Activated T-helper 9 cell treated with anti-CD3 and anti-CD28 coated beads, Interleukin-2, amount 50 U/mL, for 16 hours (primary cell): ENCODE measurements at places on chromosomes 16 and 17.

DNA sequence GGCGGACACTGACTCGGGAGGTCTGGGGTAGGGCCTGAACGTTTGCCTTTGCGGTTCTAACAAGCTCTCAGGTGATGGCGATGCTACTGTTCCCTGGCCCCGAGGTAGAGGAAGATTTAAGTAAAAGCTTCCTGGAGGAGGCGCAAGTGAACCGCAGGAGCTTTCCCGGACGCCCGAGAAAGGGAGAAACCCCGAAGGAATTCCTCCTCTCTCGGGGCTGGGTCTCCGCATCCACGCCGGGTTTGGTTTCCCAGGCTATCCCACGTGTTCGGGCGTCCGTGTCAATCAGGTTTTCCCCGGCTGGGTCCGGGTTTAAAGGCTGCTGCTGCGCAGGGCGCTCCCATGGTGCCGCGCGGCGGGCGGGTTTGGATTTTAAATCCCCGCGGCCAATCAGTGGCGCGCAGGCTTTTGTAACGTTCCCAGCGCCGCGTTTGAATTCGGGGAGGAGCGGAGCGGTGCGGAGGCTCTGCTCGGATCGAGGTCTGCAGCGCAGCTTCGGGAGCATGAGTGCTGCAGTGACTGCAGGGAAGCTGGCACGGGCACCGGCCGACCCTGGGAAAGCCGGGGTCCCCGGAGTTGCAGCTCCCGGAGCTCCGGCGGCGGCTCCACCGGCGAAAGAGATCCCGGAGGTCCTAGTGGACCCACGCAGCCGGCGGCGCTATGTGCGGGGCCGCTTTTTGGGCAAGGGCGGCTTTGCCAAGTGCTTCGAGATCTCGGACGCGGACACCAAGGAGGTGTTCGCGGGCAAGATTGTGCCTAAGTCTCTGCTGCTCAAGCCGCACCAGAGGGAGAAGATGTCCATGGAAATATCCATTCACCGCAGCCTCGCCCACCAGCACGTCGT lies at the start of gene PLK1:
TSS of gene PLK1 (plus strand) at position 460 of the 844 bp plus-strand sequence. CDS start at position 504, 44 bp downstream.
- peak; percentile 53 for DNase-seq

GRCh38 chr17:32899236-32900013 lies 22.5 kb upstream of the MYO1D start:
- DNase-seq = no peak

- no peak for DNase-seq
Observed at GRCh38 chr17:76700617-76701470, 9.9 kb downstream of the MXRA7 start.

DNA sequence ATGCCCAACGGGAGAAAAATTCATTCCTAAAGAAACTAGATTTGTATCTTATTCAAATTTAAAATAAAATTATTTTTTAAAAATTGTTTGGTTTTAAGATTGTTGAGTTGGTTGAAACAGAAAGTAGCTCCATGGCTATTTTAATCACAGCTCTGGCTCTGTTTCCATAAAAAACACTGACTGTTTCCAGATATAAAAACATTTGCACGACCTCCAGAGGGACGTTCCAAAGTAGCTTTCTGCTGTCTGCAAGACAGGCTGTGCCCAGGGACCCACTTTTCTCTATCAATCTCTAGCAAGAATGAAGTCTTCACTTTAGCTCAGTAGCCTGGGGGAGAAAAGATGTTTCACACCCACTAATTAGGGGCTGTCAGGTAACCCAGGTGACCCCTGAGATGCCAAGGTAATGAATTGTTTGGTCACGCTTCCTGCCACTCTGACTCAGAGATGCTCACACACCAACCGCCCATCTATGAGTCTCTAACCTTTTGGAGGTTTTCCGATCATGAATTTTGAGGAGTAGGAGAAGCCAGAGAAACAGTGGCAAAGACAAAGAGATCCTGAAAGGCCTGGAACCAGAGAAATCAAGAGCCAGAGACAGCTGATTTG lies 220.1 kb upstream of the SOX9 start:
- no peak for DNase-seq

DNA sequence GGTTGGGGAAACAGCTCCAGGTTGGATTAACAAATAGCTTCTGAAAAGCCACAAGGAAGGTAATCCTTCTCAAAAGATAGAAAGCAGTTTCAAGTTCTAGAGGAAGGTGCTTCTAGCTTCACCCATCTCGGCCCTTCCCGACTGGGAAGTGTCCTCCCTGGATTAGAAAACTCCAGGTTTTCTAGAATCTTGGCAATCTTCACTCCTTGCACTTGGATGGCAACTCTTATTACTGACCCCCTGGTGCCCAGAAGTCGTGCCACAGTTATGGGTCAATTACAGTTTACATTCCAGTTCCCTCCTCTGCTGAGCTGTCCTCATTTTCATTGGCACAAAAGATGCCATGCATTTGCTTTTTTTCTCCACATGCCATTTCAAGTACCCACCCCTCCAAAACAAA lies 65.6 kb downstream of the SMG6 start:
- DNase-seq = no peak

DNA sequence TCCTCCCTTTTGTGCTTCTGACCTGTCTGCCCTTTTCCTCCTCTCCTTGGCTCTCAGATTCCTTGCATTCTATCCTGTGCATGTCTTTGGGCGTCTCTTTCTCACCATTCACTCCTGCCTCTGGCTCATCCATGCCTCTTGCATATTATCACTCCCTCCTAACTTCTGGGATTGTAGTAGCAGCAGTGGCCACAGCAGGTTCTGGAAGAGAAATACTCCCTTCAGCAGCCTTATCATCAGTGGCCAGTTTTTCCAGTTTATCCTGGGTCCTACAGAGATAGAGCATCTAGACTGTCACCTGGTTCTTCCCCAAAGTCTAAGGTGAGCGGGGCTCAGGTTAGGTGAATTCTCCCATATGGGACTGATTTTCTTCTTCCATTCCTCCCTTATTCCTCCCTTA lies 354.0 kb upstream of the CCL2 start:
- DNase-seq = no peak

GRCh38 chr16:51719376-51719775 lies 568.3 kb upstream of the SALL1 start:
- no peak for DNase-seq

DNA sequence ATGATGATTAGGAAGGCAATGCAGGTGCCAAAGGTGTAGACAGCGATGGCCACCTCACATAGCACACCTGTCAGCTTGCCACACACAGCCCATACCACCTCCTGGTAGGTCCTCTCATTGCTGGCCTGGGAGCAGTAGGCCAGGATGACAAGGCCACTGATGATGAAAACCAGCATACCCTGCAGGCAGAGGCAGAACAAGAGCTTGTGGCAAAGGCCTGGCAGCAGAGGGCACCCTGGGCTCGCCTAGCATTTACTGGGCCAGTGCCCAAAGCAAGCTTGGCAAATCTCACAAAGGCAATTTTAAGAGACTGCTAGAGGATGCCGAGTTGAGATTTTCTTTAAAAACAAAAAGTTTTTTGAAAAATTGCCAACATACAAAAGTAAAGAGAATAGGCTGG lies 5.9 kb downstream of the SLC38A7 start:
- DNase-seq = no peak

DNA sequence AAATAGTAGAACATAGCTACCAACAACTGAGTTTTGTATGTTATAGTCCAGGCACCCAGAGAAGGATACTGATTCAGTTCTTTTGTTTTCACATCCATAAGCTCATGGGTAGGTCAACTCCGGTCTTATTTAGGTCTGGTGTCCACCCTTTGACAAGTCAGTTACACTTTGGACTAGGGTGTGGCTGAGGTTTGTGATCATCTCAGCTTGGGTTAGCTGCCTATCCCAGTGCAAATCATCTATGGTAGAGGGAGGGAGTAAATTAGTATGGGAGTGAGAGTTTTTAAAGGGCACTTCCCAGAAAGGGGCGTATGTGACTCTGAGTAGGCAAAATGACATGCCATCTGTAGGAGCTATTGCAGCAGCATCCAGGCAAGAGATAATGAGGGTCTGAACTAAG lies 66.1 kb downstream of the TANC2 start:
- no peak for DNase-seq

GRCh38 chr16:63978240-63978639 lies 1143.6 kb downstream of the CDH11 start:
- no peak for DNase-seq

DNA sequence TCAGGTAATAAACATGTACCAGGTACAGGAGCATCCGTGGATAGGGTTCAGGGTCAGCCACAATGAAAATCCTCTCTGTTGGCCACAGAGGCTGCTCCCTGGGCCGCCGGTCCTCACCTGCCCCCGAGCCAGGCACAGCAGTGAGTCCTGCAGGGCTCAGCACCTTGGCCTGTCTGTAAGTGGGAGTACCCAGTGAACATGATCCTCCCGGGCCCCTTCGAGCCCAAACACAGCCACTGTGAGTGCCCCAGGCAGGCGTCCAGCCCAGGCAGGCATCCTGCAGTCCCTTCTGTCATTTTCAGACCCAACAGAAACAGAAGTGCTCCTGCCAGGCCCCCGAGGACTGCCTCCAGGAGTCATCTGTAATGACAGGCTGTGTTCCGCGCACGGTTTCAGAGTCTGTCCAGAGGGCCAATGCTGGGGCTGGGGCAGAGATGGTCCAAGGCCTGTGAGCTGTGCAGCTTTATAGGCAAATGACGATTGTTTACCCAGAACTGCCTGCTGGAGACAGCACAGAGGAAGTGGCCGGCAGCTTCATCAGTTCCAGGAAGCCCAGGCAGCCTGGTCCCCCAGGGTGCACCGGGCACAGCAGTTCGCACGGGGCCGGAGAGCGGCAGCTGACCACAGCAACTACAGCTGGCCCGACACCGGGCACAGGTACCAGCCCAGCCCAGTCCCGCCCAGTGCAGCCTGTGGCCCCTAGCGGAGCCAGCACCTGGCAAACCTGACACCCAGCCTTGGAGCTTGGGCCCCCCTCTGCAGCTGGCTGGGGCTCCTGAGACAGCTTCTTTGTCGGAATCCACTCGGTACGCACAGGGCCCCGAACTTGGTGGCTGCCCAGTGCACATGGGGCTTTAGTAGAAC lies 13.2 kb downstream of the SLC7A5 start:
- no peak for DNase-seq

DNA sequence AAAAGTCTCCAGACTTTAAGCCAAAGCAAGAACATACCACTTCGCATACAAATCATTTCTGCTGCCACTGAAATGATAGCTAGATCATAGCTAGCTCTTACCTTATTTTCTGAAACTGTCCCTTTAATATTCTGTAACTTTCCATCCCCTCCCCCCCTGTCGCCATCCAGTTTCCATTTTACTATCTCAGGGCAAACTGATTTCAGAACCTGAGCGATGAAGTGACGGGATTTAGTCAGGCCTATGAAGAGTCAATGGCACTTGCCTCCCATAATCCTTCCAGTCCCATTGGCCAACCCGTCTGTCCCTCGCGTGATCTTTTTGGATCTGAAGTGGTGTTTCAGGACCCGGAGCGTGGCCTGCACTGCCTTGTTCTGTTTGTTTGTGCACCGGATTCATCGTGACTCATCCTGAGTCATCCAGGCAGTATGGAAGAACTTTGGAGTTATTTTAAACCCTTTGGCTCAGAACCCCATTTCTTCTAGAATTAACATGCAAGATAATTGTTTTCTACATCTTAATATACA lies 199.8 kb upstream of the CHMP6 start:
- DNase-seq = peak; percentile 31

DNA sequence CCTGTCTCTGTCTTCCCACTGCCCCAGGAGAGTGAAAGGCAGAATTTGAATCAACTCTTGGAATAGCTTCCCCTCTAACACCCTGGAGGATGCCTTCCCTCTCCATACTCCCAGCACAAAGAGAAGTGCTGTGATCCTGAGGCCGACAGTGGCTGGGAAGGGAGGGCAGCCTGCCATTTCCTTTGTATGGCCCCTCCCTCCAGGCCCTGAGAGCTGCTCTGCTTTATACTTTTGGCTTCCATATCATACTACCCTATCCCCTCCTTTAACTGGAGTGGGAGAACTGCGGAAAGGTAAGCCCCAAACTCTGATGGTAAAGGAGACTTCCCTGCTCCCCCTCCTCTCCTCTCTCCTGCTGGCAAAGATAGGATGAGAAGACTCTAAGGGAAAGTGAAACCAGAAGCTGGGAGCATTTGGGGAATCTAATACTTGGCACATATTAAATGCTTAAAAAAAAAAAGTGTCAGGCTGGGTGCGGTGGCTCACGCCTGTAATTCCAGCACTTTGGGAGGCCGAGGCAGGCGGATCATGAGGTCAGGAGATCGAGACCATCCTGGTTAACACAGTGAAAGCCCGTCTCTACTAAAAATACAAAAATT lies 4.1 kb upstream of the MED24 start:
- no peak for DNase-seq

GRCh38 chr17:49035470-49036269 lies 38.5 kb downstream of the IGF2BP1 start:
- no peak for DNase-seq

- no peak for DNase-seq
Observed at GRCh38 chr16:49844359-49844758, 11.6 kb downstream of the ZNF423 start.

DNA sequence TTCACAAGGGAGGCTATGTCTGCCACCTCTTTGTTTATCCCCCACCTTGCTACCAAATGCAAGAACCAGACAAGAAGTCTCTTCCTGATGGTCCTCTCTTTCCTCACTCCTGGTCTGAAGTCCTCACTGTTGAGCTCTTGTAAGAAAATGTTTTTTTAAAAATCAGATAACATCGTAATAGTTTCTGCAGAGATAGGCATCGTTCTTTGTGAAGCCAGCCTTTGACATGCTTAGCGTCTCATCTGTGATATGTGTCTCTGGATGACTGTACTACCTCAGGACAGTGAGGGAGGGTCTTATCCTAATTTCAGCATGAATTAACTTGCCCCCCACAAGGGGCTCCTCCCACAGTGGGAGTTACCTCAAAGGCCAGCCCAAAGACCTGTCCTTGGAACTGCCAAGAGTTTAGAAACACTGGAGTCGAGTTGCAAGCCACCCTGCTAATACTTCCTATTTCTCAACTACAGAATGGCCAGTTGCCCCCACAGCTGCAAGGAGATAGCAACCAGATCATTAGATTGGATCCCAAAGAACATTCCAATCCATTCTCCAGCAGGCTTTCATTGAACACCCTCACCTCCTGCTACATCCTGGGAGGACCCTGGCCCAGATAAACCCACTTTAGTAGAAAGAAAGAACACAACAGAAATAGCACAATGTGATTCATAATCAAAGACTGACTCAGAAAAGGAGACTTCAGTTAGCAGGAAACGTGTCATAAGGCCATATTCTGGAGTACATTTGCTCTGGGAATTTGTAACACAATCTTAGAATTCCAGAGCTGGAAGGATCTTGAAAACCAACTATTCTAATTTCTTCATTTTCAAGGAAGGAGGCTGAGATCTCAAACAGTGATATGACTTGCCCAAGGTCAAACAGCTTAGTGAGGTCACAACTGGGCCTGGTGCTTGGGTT lies 151.0 kb downstream of the IRX3 start:
- no peak for DNase-seq
